ACHN (cell line): ENCODE measurements at places on chromosomes 7 and 10.

DNA sequence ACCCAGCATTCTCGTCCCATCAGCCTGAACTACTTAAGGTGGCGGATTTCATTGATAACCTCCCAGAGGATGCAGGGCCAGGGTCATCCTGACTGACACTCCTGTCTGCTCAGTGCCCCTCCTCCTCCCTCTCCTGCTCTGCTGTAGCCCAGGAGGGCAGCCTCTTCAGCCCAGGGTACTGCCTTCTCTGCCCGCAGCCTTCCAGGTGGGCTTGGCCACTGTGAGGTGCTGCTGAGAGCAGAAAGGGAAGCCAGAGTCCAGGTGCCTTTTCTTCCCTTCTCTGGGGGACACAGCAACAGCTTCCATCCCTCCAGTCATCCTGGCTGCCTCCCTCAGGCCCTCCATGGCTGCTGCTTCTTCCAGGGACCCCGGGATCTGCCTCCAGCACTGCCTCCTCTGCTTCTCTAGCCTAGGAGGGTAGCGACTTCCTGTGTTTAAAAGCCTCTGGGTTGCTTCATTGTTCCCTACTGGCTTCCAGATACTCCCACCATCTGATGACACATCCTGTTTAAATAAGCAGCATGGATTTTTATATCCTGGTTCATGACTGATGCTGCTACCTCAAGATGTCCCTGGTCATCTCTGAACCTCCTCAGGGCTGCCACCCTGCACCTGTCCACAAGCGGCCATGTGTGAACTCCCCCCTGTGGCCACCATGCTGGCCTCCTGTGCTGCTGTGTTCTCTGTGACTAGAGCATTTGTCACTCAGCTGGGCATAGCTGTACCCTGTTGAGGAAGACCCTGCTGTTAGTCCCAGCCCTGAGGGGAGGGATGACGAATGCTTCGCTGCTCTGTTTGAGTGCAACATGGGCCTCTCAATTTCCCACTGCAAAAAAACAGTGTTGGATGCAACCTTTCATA lies 55.8 kb downstream of the AKR1C4 start:
- DNase-seq: no peak

DNA sequence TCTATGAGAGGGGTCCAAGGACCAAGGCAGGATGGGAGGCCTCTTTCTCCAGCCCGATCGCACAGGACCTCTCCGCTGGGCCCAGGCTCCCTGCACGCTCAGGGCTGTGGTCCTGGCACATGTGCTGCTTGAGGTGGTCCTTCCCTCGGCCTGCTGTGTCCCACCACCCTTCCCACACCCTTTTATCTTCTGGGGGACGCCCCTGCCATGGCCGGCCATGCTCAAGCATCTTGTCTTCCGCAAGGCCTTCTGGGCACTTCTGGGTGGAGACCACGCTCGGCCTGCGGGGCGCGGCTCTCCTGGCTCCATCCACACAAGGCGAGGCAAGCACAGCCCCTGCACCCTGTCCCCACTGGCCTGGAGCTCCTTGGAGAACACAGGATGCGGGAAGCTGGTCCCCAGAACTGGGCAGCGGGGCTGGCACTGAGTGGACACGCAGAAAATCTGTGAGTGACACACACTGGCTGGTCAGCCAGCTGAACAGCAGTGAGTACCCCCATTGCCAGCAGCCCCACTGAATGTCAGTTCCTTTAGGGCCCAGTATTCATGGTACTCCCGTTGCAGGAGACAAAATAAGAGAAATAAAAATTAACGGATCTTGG lies 115.9 kb downstream of the TCERG1L start:
- no peak for DNase-seq

DNA sequence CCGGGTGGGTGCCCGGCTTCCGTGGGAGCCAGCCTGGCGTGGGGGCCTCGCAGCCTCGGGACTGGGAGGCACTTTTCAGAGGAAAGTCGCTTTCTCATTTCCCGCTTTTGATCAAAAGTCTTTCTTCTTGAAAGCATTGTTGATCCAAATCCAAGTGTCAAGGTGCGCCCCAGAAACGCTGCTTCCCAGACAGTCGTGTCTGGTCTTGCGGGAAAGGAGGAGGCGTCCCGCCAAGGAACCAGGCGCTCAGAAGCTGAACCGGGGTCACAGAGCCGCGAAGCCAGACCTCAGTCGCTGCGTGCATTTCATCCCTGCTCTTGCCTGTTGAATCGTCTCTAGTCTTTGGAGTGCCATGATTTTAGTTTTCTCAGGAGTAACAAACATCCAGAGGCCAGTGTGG lies 1.1 kb upstream of the BNIP3 start:
- no peak for DNase-seq

- DNase-seq: no peak
Measured at GRCh38 chr10:113486531-113486930, 66.3 kb upstream of the HABP2 start.

GRCh38 chr10:10623958-10624566 lies 393.6 kb upstream of the CELF2 start:
- DNase-seq: no peak

DNA sequence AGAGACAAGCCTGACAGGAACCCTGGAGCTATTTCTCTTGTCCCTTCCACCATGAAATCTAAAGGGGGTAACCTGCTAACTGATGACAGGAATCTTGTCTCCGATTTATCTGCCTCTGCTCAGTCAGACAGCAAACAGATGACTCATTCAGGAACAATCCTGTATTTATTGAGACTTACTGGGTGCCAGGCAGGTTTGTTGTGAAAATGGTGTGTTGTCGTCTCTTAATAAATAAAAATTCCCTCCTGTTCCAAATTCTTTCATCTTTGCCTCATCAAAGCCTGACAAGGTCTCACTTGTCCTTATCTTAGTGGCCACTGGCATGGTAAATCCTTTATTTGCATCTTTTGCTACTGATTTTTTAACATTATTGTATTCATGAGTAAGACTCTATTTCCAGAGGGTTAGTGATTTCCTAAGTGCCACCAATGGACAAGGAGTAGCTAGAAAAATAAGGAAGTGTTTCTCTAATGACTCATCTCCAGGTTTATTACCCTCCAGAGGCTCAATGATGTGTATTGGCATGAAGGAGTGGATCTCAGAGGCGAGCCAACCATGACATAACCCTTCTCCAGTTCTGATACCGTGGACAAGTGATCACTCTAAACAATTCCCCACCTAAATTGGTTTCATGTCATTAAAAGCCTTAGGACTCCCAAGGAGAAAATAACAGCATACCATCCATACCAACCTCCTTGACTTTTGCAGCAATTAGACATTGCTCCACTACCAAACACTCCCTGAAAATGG lies 724.0 kb downstream of the GRID1 start:
- DNase-seq: peak; percentile 95

- no peak for DNase-seq
Measured at GRCh38 chr10:6115411-6115810, 26.6 kb downstream of the RBM17 start.

GRCh38 chr7:4076701-4077294 lies 605.3 kb upstream of the FOXK1 start:
- no peak for DNase-seq

DNA sequence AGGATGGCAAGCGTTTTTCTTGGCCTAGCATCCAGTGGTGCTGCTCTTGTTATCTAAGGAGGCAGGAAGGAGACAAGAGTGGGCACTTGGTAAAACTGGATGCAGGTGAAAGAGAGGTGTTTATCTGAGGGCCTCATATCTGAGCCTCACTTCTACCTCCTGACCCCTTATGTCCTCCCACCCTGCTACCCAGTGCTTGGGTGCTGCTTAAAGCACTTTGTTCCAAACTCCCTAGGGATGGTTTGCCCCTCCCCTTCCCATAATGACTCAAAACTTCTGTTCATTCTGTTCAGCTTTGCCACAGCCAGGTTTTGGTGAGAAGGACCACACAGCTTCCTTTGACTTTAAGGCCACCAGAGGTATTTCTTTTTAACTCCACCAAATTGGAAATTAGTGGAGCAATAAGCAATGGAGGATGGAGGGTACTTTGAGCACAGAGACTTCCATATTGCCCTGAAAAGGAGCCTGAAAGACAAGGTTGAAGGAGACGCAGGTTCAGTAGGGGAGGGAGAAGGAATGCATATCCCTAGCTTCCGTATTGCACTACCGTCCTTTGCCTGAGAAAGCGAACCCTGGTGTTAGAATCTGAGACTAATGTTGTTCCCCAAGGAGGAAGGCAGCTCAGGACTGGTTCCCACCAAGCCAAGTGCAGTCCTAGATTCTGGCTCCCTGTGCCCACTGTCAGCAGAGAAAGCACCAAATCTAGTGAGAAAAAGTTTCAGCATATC lies 30.1 kb downstream of the ENTPD1 start:
- no peak for DNase-seq

GRCh38 chr7:41491883-41492471 lies 210.9 kb downstream of the INHBA start:
- no peak for DNase-seq

- DNase-seq: no peak
Measured at GRCh38 chr7:410395-410910, 109.2 kb downstream of the PDGFA start.

DNA sequence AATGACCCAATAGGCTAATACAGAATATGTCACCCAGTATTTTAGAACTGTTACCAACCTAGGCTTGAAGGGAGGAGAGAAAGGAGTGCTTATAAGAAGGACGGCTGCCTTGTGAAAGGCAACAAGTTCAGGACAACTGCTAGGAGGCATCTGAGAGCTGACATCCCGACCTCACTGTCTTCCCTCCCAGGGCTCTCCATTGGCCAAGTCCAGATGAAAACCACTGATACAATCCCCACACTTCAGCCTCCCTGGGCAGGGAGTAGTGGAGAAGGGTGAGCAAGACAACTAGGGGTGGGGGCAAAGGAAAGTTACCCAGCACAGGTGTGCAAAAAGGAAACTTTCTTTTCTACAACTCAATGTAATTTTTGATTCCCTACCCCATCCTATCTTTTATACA lies 29.5 kb upstream of the TMEM273 start:
- DNase-seq: no peak

DNA sequence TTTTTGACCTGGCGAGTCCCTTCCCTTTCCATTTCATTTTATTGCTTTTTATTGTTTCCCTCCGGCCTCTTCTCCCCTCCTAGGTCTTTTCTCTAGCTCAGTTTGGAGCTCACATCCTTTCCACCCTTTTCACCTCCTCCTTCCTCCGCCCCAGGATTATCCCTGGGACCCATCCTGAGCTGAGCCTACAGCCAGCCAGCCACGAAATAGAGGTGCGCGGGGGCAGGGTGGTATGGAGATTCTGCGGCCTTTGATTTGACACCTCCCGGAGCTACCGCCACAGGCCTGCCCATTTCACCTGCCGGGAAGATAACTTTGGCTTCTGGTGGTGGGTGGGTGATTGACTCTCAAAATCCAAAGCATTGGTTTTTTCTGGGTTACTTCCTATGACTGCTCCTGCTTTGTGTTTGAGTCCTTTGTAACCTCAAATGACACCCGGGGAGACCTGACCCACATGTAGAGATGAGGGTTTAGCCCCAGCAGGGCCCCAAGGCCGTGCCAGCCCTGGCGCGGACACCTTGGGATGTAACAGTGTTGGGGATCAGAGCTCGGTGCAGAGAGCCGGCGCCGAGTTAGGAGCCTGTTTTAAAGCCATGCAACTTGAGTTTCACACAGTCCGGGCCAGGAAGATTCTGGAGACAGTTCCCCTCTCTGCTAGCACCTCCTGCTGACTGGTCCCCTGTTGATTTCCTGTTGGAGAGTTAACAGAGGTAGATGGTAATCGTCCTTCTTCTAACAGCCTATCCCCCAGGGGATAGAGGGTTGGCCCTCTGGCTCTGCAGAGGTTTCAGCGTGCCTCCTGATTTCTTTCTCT lies 1.5 kb downstream of the DUSP5 start:
- peak; percentile 84 for DNase-seq

DNA sequence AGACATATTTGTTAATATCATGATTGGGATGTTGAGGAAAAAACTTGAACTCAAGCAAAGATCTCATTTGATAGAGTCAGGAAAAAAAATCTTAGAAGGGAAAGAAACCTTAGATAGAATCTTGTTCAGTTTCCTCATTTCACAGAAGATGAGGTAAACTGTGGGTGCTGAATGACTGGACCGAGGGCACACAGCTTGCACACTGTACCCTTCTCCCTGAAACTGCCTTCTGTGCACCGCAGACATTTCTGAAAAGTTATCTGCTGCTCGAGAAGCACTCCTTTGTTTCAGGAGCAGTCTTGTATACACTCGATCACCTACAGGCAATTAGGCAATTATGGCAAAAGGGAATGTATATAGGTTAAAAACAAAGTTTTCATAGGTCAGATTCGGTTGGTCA lies 167.4 kb downstream of the SKAP2 start:
- no peak for DNase-seq

DNA sequence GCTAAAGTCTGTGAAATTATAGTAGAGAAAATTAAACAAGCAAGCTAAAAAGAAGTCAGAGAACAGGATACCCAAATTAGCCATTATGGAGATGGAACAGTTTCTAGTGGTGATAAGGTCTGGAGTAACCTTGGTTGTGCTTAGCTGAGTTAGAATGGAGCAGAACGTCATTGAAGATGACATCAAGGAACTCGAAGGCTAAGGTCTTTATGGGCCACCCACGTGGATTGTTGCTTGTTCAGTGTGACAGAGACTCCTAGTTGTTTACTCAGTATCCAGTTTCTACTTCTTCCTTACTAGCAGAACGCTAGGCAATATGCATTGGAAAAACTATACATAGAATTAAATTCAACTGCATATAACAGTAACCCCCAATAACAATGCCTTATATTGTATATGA lies 39.7 kb downstream of the AHCYL2 start:
- DNase-seq: no peak

- no peak for DNase-seq
Measured at GRCh38 chr10:94027197-94027596, 33.5 kb downstream of the PLCE1 start.

DNA sequence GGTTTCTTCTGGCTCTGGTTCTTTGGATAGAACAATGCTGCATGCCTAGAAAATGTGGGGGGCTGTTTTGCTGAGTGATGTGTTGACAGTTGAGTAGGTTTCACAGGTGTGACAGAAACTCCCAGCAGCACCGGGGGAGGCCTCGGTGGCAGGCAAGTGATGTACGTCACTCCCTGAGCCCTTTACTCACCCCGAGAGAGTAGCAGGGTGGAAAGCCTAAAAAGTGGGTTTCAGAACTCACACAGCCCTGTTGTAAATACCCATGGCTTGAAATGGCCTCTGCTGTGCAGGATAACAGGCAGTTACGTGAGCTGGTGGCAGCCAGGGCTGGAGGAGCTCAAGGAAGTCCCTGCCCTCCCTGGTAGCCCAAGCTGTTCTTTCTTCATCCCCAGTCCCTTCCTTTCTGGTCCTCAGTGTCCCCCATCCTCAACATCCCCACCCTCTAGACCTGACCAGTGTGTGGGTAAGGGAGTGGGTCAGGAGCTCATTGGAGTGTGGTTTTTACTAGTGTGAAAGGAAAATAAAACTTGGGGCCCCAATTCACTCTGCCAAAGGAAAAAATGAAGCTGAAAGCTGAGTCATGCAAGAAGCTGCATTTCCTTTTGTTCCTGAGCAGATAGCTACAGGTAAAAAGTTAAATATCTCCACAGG lies 258.1 kb downstream of the STK31 start:
- no peak for DNase-seq

- DNase-seq: no peak
Measured at GRCh38 chr7:48518092-48518491, 346.8 kb downstream of the ABCA13 start.
